Neural crest cell (in vitro differentiated cells): ENCODE measurements at places on chromosomes 11 and 22. TPM values are rescaled to one million over a fixed set of nuclear protein-coding genes. Genes with fewer than 3 reads are reported as not detected.

GRM5 gene
- 0.45 and 0.49 TPM in 2 replicates for total RNA-seq

TRABD gene
- 45.7 and 46.9 TPM in 2 replicates for total RNA-seq

OR51B4 gene
- not detected in 2 replicates for total RNA-seq

PATE2 gene
- 0.70 TPM in 1 of 2 replicates, not detected in the other for total RNA-seq

MFRP gene
- not detected in 2 replicates for total RNA-seq

C11orf68 gene
- total RNA-seq = 25.7 and 27.2 TPM in 2 replicates

CECR2 gene
- total RNA-seq = 32.8 and 34.6 TPM in 2 replicates

CSNK2A3 gene
- 0.39 and 0.82 TPM in 2 replicates for total RNA-seq

BCR gene
- 49.5 and 54.2 TPM in 2 replicates for total RNA-seq

FAM76B gene
- total RNA-seq = 45.3 and 52.6 TPM in 2 replicates

CAT gene
- total RNA-seq = 29.2 and 30.6 TPM in 2 replicates

PACSIN3 gene
- 56.4 and 57.0 TPM in 2 replicates for total RNA-seq

GRAP2 gene
- total RNA-seq = 0.12 TPM in 1 of 2 replicates, not detected in the other

OR52I1 gene
- total RNA-seq = not detected in 2 replicates

HMBS gene
- total RNA-seq = 55.5 and 58.4 TPM in 2 replicates

VSIG10L2 gene
- not detected in 2 replicates for total RNA-seq

OR52H1 gene
- not detected in 2 replicates for total RNA-seq

EHF gene
- total RNA-seq = not detected in 2 replicates
